ENCODE measurements at places on chromosomes 11 and 22. TPM values are rescaled to one million over a fixed set of nuclear protein-coding genes. Genes with fewer than 3 reads are reported as not detected.

- peaks cover 81% of the 10 kb centered on the region for H3K4me1 ChIP-seq
- H3K4me3 ChIP-seq, result no peak overlapping the region
- H3K27ac ChIP-seq, result peak overlapping the region; percentile 69
- H3K36me3 ChIP-seq, result no peaks in the 10 kb centered on the region
- no peaks in the 10 kb centered on the region for H3K27me3 ChIP-seq
Observed at GRCh38 chr11:12802418-12803085, 128.3 kb downstream of the TEAD1 start.

DNA sequence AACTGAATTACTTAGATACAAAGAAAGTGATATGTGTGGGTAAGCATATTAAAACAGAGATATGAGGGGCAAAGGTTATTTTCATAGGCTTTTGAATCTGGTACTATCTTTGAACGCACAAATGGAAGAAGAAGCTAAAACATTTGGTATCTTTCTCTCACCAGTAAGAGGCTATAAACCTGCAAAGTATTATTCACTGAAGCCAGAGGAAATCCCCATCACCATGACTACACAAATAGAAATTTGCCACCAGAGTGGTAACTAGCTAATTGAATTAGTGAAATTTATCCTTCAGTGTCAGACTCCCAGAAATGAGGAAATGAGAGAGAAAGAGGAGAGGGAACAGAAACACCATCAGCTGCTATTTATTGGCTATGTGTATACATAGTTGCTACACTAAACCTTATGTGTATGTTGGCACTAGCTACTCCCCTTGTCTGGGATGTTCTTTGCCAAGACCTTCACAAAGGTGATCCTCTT lies 503.4 kb downstream of the DLG2 start:
- H3K36me3 ChIP-seq, result no peaks in the 10 kb centered on the region
- no peak overlapping the region for H3K4me3 ChIP-seq
- no peaks in the 10 kb centered on the region for H3K27me3 ChIP-seq
- H3K27ac ChIP-seq, result no peak overlapping the region
- no peak for DNase-seq

DNA sequence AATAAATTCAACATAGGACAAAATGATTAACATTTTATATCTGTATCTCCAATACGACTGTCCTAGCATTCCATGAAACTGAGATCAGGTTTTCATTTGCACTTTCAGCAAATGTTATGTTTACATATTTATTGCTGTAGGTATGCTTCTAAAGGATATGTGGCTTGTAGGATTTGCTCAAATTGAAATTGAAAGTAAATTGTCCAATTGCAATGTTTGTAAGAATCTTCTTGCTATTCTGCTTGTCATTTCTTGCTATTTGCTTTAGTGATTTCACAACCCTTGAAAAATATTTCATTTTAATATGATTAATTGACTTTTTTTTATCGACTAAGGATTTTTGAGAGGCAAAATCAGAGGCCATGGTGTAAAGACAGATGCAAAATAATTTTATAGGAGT lies 904.2 kb upstream of the RAG2 start:
- no peak overlapping the region for H3K4me3 ChIP-seq
- H3K27me3 ChIP-seq, result no peaks in the 10 kb centered on the region
- no peaks in the 10 kb centered on the region for H3K4me1 ChIP-seq
- H3K27ac ChIP-seq, result no peak overlapping the region

The GPHA2 gene
- not detected for total RNA-seq

DNA sequence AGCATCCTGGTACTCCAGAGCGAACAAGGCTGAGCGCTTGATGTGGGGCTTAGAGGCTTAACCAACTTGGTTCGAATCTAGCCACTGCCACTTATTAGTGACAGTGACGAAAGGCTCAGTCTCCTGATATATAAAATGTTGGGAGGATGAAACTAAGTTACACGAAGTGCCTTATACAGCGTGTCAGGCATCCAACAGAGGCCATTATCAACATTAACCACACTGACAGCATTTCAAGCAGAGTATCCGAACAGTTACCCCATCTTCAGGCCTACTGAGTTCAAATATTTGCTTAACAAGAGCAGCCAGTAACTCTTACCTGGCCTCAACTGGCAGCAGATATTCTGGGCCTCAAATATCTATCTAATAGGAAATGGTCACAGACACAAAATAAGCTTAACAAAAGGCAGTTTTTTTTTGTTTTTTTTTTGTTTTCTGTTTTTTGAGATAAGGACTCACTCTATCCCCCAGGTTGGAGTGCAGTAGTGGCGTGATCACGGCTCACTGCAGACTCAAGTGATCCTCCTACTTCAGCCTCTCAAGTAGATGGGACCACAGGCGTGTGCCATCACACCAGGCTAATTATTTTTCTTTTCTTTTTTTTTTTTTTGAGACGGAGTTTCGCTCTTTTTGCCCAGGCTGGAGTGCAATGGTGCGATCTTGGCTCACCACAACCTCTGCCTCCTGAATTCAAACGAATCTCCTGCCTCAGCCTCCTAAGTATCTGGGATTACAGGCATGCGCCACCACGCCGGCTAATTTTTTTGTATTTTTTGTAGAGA lies 2.9 kb downstream of the SERPIND1 start:
- no peak for DNase-seq
- H3K27ac ChIP-seq, result peak overlapping the region; percentile 82
- peaks cover 28% of the 10 kb centered on the region for H3K4me1 ChIP-seq
- no peak overlapping the region for H3K4me3 ChIP-seq
- H3K36me3 ChIP-seq, result peaks cover 2% of the 10 kb centered on the region

GRCh38 chr11:13761250-13761649 lies 92.8 kb downstream of the FAR1 start:
- H3K4me3 ChIP-seq, result no peak overlapping the region
- H3K27ac ChIP-seq, result no peak overlapping the region
- H3K36me3 ChIP-seq, result no peaks in the 10 kb centered on the region
- H3K27me3 ChIP-seq, result no peaks in the 10 kb centered on the region
- DNase-seq, result no peak

The OR8D4 gene
- not detected for total RNA-seq

GRCh38 chr11:12943311-12943710 lies 65.8 kb upstream of the RASSF10 start:
- H3K36me3 ChIP-seq, result peaks cover 44% of the 10 kb centered on the region
- H3K4me3 ChIP-seq, result no peak overlapping the region
- no peaks in the 10 kb centered on the region for H3K27me3 ChIP-seq
- no peak for DNase-seq
- no peak overlapping the region for H3K27ac ChIP-seq

Data from esophagus squamous epithelium (tissue), 5 donors.